ENCODE measurements at places on chromosomes 16 and 17. TPM values are rescaled to one million over a fixed set of nuclear protein-coding genes. Genes with fewer than 3 reads are reported as not detected.

SNAI3 gene
- total RNA-seq = 2.3 TPM

TP53TG3D gene
- total RNA-seq = not detected

MFAP4 gene
- total RNA-seq = not detected

TLE7 gene
- total RNA-seq = not detected

CCDC200 gene
- total RNA-seq = not detected

TRIM47 gene
- 17.5 TPM for total RNA-seq

P3H4 gene
- total RNA-seq = 3.3 TPM

CLEC3A gene
- not detected for total RNA-seq

PRKCB gene
- total RNA-seq = 99.0 TPM

CXCL16 gene
- 1.6 TPM for total RNA-seq

CIBAR2 gene
- not detected for total RNA-seq

GGA3 gene
- 68.8 TPM for total RNA-seq

ARL5C gene
- not detected for total RNA-seq

GALNS gene
- 19.0 TPM for total RNA-seq

DLG4 gene
- 4.6 TPM for total RNA-seq

EVPLL gene
- total RNA-seq = not detected

ST6GALNAC2 gene
- total RNA-seq = not detected

MYO15A gene
- total RNA-seq = 0.46 TPM

CDH3 gene
- total RNA-seq = not detected

G6PC1 gene
- not detected for total RNA-seq

TBC1D3 gene
- not detected for total RNA-seq

SLC13A2 gene
- not detected for total RNA-seq

KRTAP2-1 gene
- not detected for total RNA-seq

ABCC12 gene
- not detected for total RNA-seq

NPIPA8 gene
- total RNA-seq = 11.2 TPM

MTHFSD gene
- total RNA-seq = 22.6 TPM

SHISA6 gene
- total RNA-seq = not detected

SDR42E1 gene
- 11.2 TPM for total RNA-seq

SOX8 gene
- 0.61 TPM for total RNA-seq

GNG13 gene
- total RNA-seq = not detected

CD300E gene
- total RNA-seq = not detected

NETO2 gene
- 19.0 TPM for total RNA-seq

IL21R gene
- total RNA-seq = 86.4 TPM

EEF2K gene
- 29.7 TPM for total RNA-seq

TMEM238L gene
- total RNA-seq = not detected

OR1F1 gene
- not detected for total RNA-seq

GLP2R gene
- total RNA-seq = not detected

PRAC2 gene
- total RNA-seq = not detected

CCL23 gene
- total RNA-seq = 0.42 TPM

AANAT gene
- not detected for total RNA-seq

KRTAP4-5 gene
- not detected for total RNA-seq

NEURL4 gene
- total RNA-seq = 59.2 TPM

ANKRD40CL gene
- not detected for total RNA-seq

CD79B gene
- 23.4 TPM for total RNA-seq

PLLP gene
- total RNA-seq = 0.38 TPM

SRRM2 gene
- 513 TPM for total RNA-seq

KCNH6 gene
- not detected for total RNA-seq

SLC5A10 gene
- total RNA-seq = not detected
